ENCODE measurements at places on chromosomes 11 and 22.
A peak's percentile ranks its signal among the peaks of the same experiment; 100 is the strongest.

DNA sequence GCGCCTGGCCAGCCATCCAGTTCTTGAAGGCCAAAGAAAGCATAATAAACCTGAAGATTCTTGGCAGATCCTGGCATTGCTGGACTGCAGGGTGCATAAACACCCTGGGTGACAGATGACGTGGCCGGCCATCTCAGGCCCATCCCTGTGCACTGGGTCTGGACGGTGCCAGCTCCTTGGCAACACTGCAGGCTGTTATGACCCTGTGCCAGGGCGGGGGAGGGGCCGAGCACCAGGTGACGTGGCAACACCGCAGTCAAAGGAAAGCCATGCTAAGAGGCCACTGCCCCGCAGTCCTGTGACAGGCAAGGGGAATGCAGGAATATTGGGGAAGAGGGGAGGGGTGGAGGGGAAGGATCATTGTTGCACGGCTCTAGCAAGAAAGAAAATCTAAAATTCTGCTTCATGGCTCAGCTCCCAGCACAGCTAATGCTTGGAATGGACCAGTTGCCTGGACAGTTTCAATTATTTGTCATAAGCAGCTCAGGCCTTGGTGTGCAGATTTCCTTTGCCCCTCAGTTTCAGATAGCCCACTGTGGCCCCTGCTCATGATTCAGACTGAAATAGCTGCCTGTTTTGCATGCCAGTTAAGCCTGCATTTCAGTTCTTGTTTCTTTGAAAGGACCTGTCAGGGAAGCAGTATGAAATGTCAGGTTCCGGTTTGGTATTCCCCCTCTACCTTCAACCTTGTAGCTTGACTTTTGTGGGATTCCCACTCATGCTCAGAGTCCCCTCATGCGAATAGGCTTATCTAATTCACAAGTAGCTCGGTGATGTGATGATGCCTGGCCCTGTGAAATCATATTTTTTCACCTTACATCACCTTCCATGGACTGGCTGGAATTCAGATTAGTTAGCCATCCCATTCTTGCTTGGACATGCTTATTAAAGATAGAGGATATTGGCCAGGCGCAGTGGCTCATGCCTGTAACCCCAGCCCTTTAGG lies 29.7 kb upstream of the DDX6 start:
- DNase-seq: no peak

DNA sequence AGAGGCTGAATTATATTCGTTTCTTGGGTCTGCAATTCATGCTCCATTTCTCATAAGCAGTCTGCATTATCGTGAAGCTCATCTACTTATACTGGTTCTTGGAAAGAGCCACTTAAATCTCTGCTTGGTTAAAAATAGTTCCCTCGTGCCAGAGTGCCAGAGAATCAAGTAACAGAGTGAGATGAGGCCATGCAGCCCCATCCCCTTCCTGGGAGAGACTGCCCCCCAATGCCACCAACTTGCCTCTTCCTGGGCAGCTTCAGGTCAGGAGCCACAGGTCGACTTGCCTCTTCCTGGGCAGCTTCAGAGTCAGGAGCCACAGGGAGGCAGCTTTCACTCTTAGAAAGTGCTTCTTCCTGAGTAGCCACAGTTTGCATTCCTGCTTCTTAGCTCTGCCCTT lies 223.9 kb upstream of the ZBED5 start:
- DNase-seq: no peak

DNA sequence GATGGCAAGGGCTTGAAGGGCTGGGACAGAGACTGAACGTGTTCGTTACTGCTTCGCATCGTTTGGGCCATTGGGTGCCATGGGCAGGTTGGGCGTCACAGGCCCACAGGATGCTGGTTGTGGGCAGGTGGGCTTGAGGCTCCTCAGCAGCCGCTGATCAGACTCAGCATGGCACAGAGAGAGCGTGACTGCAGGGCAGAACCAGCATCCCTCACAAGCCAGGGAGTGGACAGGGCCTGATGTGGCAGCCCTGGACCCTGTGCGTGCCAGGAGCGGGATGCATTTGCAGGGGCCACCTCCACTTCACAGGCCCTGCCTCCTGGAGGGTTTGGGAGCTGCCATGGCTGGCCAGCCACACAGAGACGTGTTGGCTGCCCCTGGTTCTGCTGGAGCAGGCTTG lies 1228.3 kb downstream of the BRD1 start:
- DNase-seq: no peak

GRCh38 chr11:92702805-92703448 lies 266.5 kb upstream of the MTNR1B start:
- DNase-seq: no peak

- no peak for DNase-seq
These were observed 28.5 kb downstream of the ADORA2A start for GRCh38 chr22:24455751-24456426.

DNA sequence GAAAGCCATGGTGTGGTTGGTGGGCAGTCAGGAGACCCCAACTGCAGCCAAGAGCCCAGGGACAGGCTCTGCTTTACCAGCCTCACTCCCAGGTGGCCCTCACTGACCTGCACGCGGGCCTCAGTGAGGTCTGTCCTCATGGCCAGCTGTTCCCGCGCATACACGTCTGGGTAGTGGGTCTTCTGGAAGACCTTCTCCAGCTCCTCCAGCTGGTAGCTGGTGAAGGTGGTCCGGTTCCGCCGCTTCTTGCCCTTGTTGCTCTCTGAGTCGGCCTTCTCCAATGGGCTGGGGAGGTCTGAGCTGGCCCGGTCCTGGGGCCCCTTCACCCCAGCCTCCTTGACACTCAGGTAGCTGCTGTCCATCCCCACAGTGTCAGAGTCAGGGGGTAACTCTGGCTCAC lies 34.7 kb downstream of the ALX4 start:
- no peak for DNase-seq

DNA sequence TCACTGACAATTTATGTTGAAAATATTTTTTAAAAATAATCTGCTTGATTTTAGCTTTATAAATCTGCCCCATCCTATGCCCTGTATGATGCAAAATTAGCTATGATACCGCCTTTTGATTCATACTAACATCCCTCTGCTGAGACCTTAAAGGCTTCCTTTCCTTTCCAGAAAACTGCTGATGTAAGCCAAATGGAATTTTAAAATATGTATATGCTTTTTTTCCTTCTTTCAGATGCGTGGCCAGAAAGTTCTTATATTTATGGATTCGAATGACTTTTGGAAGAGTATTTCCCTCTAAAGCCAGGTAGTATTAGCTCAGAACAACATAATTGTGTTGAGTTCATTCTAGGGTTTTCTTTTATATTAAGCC lies 34.5 kb downstream of the SFI1 start:
- no peak for DNase-seq

DNA sequence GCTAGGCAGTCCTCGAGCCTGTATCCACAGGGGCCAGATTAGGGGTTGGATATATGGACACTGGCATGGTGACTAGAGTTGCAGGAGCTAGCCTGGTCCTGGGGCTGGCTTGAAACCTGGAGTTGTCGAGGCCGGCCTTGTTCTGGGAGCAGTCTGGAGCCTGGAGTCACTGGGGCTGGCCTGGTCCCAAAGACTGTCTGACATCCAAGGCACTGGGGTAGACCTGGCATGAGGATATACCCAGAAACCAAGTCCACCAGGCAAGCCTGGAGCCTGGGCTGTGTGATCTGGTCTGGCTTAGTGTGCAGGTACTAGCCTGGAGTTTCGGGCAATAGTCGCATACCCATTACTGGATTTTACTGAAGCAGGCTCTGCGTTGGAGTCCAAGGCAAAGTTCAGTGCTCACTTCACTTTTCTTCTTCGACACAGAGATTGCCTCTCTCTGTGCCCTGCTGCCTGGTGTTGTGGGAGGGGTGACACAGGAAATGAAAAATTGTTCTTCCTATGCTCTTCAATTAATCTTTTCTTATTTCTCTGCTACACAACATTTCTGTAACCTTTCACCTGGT lies 4.3 kb upstream of the GLYATL1 start:
- DNase-seq: no peak

DNA sequence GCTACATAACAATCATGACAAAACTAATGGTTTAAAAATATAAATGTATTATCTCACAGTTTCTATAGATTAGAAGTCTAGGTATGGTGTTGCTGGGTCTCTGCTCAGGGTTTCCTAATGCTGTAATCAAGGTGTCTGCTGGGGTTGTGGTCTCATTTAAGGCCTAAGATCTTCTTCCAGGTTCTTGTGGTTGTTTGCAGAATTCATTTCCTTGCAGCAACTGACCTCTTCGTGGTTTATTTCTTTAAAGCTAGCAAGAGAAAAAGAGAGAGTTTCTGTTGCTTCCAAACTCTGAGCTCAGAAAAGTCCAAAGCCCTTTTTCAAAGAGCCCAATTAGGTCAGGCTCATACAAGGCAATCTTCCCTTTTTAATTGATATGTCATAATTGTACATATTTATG lies 452.7 kb upstream of the CCDC179 start:
- no peak for DNase-seq

DNA sequence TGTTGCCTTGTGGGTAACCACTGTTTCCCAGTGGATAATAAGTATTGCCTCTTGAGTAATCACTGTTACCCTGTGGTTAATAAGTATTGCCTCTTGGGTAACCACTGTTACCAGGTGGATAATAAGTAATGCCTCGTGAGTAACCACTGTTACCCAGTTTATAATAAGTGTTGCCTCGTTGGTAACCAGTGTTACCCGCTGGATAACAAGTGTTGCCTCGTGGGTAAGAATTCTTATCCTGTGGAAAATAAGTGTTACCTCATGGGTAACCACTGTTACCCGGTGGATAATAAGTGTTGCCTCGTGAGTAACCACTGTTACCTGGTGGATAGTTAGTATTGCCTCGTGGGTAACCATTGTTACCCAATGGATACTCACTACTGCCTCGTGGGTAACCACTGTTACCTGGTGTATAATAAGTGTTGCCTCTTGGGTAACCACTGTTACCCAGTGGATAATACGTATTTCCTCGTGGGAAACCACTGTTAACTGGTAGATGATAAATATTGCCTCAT lies 24.1 kb upstream of the NXPE4 start:
- no peak for DNase-seq

- DNase-seq: no peak
These were observed 38.2 kb upstream of the LYVE1 start for GRCh38 chr11:10606536-10607208.

GRCh38 chr11:16096336-16096735 lies 260.0 kb downstream of the SOX6 start:
- no peak for DNase-seq

GRCh38 chr11:43561832-43562231 lies 118.7 kb upstream of the HSD17B12 start:
- DNase-seq: no peak

- no peak for DNase-seq
These were observed 25.3 kb upstream of the PATE1 start for GRCh38 chr11:125720781-125721180.

- DNase-seq: no peak
These were observed 463.3 kb downstream of the BUD13 start for GRCh38 chr11:116309446-116309845.

DNA sequence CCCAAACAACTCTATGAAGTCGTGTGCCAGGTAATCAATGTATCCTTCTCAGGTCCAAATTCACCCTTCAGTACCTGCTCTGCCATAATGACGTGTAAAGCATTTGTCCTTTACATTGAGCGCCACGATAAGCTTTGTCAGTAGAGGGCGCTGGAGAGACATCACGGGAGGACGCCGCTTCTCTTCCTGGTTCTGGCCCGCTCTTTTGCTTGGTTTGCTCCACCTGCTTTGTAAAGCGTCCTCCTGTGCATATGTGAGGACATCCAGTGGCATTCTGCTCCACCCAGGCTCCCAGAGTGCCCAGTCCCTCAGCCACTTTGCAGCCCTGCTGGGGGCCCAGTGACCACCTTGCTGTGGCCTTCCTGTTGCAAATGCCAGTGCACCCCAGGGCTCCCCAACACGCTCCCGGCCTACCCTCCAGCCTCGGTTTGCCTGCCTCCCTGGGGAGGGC lies 61.1 kb downstream of the WT1 start:
- peak; percentile 72 for DNase-seq

- DNase-seq: no peak
These were observed 39.4 kb upstream of the RTL6 start for GRCh38 chr22:44537467-44537866.

DNA sequence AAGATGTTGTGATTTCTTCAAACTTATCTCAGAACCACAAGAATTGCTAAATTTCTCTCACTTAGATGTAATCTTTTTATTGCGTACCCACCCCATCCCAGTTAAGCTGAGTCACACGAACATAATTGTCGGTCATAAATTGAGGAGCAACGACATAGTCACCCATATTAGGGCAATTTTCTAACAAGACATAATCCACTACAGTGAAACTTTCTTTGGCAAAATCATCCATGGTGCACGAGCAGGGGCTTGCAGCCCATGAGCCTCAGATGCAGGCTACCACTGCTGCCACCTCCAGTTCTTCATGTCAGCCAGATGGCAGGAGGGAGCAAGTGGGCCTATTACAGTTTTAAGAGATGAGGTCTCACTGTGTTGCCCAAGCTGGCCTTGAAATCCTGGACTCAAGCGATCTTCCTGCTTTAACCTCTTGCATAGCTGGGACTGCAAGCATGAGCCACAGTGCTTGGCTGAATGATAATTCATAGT lies 70.3 kb upstream of the GRK2 start:
- DNase-seq: no peak

- peak; percentile 72 for DNase-seq
These were observed 4.6 kb downstream of the CHRDL2 start for GRCh38 chr11:74726547-74727182.

DNA sequence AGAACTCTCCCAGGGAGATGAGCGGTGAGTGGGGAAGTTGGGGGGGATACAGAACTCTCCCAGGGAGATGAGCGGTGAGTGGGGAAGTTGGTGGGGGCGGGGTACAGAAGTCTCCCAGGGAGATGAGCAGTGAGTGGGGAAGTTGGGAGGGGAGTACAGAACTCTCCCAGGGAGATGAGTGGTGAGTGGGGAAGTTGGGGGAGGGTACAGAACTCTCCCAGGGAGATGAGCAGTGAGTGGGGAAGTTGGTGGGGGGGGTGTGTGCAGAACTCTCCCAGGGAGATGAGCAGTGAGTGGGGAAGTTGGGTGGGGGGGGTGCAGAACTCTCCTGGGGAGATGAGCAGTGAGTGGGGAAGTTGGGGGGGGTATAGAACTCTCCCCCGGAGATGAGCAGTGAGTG lies 186.5 kb downstream of the SHANK2 start:
- no peak for DNase-seq

- peak; percentile 18 for DNase-seq
These were observed 179.2 kb upstream of the ZBED5 start for GRCh38 chr11:11036848-11037732.

GRCh38 chr11:12306830-12307229 lies 70.5 kb upstream of the PARVA start:
- DNase-seq: no peak

DNA sequence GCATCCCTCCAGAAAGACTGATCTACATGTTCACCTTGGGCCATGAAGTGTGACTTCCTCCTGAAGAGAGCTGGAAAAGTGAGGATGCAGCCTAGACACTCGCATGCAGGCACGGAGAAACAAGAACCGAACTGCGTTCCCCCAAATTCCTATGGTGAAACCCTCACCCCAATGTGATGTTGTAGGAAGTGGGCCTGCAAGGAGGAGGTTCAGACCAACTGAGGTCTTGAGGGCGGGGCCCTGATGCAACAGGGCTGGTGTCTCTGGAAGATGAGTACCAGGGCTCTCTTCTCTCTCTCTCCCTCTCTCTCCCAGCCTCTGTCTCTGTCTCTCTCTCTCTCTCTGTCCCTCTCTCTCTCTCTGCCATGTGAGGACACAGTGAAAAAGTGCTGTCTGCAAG lies 501.1 kb downstream of the BRD1 start:
- no peak for DNase-seq

GRCh38 chr22:17774206-17774925 lies at the start of gene BID:
TSS of gene BID (minus strand) at chr22:17774469. CDS start at chr22:17750116, 24,353 bp downstream.
- no peak for DNase-seq

Measured in activated CD4-positive, alpha-beta T cell treated with anti-CD3 and anti-CD28 coated beads for 48 hours (primary cell).